ENCODE measurements at places on chromosomes 16 and 17.

DNA sequence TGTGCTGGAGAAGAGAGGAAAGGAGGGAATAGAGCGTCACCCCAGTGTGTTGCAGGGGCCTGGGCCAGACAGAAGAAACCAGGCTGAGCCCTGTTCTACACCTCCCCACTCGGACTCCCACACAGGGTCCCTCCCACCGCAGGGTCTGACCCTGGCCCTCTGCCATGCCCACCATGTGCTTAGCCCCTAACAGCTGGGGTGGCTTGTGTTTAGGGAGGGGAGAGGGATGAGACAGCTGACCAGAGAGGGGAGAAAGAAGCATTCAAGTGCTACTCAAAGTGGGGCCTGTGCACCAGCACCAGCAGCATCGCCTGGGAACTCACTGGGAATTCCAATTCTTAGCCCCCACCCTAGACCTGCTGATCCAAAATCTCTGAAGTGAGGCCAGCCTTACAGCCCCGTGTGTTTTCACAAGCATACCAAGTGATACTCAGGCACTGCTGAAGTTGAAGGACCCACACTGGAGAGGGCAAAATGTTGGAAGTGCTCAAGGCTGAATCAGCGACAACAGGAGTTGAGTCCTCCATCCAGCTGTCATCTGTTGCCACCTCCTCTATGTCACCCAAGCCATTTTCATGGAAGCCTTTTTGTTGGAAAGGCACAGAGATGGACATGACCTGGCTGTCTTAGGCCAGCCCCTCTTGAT is 47.0 kb downstream of the FZD2 start:
- DNase-seq, result peak; percentile 33

DNA sequence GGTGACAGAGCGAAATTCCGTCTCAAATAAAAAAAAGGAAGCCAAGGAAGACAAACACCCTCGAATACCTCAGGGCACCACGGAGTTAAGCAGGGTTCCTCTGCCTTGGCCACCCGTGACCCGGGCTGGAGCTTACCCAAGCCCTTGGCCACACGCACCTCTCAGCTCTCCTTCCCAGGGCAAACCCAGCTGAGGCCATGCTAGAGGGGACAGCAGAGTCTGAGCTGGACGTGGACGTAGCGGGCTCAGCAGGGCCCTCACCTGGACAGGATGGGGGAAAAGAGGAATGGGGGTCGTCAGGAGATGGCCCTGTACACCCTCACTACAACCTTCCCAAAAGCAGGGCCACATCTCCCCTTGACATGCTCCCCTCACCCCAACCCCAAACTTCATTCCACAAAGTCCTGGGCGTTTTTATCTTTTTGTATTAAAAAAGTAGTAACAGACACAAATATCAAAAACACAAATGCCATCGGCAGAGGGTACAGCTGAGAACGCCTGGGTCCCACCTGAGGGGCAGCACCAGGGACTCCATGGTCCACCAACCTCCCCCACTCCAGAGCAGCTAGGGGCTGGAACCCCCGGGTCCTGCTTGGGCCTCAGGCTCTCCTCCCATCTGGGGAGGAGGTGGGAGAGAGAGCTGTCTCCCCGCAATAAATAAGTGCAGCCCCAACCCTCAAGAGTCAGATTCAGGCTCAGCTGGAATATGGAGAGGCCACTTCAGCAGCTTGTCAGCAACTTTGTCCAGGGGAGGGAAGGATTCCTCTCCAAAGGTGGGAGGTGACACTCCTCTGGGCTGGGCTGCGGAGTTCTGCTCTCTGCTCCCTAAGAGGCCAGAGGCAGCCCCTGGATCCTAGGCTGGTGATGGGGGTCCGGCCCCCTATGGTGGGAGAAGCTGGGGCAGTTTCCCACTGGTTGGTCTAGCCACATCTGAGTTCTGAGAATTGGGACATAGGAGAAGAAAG is 11.9 kb downstream of the PER1 start:
- DNase-seq, result no peak

DNA sequence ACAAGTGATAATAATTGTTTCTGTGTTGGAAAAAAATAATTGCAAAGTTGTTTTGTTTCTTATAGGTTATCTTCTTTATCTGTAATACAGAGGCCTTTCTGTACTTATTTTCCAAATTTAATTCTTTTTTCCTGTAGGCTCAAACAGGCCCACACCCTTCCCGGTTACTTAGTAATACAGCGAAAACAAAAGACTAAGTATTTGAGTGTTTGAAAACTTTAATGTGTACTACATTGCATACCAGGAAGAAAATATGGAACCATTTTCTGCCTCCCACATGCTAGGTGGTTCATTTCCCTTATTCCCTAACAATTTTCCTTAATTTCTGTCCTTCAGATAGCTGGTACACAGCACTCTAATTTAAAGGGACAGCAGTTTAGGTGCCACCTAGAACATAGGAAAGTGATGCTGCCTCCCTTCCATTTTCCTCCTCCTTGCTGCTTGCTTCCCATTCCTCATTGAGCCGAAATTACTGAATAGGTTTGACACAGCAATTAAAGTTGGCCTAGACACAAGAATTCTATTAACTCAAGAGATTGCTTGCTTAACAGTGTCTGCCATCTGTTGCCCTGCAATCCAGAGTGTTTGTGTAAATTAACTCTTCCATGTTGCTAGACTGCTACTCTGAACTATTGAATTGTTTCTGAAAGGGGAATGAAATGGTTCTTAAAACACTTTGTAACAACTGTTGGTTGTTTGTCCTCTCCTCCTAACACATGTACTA is 24.2 kb downstream of the CYB5B start:
- no peak for DNase-seq

DNA sequence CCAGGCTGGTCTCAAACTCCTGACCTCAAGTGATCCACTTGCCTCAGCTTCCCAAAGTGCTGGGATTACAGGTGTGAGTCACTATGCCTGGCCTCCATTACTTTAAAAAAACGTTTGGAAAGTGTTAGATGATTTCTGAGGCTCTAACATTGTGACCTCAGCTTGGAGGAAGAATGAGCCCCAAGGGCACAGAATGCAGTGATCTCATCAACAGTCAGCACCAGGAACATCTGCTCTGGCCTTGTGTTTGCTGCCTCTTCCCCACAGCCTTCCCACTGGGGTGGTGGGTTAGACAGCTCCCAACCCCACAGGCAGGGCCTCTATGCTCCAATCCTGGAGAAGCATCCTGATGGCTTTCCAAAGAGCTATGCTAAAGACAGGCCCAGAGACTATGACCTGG is 37.7 kb upstream of the SREBF1 start:
- DNase-seq, result no peak

- DNase-seq, result no peak
These were observed 14.8 kb downstream of the HDAC5 start for GRCh38 chr17:44108440-44109311.

DNA sequence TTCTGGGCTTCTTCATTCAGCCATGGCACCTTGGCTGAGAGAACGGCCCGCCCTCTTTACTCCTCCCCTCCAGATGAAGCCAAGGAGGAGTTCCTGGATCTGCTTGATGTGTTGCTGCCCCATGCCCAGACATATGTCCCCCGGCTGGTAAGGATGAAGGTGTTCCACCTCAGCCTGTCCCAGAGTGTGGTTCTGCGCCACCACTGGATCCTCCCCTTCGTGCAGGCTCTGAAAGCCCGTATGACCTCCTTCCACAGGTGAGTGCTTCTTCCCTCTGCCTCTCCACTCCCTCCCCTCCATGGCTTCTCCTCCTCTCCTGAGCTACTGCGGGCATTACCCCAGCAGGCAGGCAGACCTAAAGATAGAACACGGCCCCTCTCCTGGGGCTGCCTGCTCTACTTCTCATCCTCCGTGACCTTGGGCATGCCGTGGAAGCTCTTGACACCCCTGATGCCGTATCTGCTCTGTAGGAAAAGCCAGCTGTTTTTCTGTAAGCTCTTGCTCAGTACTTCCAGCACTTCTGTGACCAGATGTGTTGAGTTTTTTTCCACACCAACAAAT is 8.7 kb downstream of the USB1 start:
- DNase-seq, result no peak

DNA sequence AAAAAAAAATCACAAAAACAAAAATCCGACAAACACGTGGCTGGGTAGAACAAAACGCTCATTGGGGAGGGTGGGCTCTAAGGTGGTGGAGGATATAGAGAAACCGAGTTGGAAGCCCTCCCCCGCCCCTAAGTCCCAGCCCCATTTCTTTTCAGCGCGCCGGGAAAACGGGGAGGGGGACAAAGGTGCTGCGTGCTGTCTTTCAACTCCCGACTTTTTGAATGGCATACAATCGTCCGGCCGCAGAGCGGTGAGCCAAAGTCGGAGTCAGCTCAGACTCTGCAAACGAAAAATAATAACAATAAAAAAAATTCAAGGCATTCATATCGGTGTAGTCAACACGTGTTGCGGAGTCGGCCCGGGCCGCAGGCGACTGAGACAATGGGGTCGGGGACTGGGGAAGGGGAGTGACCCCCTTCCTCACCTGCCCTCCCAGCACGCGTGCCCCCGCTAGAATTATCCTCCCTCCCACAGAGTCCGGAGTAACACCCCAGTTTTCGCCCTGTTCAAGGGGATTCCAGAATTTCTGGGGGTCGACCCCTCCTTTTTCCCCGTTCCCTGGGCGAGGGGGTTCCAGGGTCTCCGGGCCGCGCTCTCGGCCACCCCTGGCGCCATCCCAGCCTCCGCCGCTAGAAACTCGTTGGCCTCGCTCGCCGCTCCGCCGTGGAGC is 1.7 kb upstream of the IGF2BP1 start:
- peak; percentile 78 for DNase-seq

GRCh38 chr17:78272181-78272913 is 40.9 kb downstream of the TMEM235 start:
- peak; percentile 57 for DNase-seq

GRCh38 chr17:68737761-68738443 is 136.7 kb upstream of the FAM20A start:
- peak; percentile 7 for DNase-seq

GRCh38 chr17:3773511-3773910 is 27.5 kb downstream of the ITGAE start:
- DNase-seq, result no peak

DNA sequence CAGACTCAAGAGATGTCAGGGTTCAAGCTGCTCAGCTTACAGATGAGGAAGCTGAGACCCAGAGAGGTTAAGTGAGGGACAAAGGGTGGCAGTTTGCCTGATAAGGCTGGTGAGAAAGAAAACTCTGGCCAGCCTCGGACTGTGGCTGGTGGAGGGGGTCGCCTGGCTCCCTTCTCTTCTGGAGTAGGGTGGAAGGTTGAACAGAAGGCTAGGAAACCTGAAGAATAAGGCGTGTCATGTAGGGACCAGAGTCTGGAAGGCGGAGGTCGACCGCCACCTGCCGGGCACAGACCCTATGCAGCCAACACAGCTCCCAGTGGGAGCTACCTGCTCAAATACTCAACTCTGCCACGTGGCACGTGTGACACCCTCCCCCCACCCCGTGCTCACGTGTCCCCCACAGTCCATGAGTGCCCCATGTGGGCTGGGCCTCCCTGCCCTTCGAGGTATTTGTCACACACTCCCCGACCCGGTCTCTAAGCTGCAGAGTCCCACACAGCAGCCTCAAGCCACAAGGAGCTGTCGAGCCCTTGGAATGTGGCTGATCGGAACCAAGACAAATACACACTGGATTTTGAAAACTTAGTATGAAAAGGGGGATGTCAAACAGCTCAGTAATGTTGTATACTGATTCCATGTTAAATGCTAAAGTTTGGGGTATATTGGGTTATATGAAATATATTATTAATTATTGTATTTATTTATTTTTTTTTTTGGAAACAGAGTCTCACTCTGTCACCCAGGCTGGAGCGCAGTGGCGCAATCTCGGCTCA is 11.8 kb downstream of the HID1 start:
- peak; percentile 47 for DNase-seq

DNA sequence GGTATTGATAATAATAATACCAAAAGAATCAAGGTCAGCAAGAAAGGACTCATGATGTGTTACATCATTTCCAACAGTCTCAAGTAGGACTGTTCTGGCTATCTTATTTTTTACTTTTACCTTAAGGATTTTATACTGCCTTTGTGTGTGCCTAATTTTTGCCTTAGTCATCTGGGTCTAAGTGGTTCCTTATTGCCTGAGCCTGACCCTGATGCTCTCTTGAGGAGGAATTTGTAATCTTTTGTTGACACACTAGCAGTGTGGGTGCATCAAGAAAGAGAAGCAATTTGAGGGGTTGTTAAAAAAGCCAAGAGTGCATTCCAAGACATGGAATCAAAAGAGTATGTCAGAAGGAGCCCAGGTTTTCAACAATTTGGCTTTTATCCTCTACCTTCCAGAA is 59.3 kb downstream of the TMEM100 start:
- no peak for DNase-seq

- DNase-seq, result peak; percentile 55
These were observed 143.9 kb downstream of the SNX29 start for GRCh38 chr16:12120217-12120981.

Data from right kidney (tissue), 9 donors.